ENCODE measurements at places on chromosomes 11 and 22. TPM values are rescaled to one million over a fixed set of nuclear protein-coding genes. Genes with fewer than 3 reads are reported as not detected.

The NRIP3 gene
- 17.9 TPM for total RNA-seq

The SLC22A9 gene
- total RNA-seq = not detected

The MIF gene
- total RNA-seq = 85.2 TPM

The POTEH gene
- total RNA-seq = not detected

The SLC15A3 gene
- total RNA-seq = 5.8 TPM
